Left lobe of liver (tissue), 2 donors: ENCODE measurements at places on chromosomes 4 and X. TPM values are rescaled to one million over a fixed set of nuclear protein-coding genes. Genes with fewer than 3 reads are reported as not detected.

DNA sequence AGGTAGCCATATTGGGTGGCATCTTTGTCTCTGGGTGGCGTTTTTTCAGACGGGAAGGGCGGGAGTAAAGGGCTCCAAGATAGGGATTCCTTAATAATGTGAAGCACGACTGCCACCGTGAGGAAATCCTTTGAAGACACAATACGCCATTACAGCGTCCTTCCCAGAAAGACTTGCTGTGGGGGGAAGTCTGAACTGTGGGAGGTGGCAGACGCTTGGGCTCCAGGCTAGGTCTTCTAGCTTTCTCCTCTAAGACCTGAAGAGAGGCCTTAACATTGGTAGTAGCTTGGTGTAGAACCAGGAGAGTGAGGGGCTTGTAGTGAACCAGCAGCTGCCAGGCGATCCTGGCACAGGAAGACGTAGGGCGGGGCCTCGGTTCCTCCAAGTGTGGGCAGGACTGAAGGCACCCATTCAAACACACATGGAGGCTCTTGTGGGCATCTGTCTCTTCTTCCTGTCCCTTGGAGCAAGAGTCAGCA is 197.3 kb downstream of the OR13H1 start:
- no peak for DNase-seq

- DNase-seq = no peak
Observed at GRCh38 chr4:9952415-9952950, 68.8 kb downstream of the SLC2A9 start.

- DNase-seq = no peak
Observed at GRCh38 chr4:36224972-36225903, 19.1 kb downstream of the ARAP2 start.

DNA sequence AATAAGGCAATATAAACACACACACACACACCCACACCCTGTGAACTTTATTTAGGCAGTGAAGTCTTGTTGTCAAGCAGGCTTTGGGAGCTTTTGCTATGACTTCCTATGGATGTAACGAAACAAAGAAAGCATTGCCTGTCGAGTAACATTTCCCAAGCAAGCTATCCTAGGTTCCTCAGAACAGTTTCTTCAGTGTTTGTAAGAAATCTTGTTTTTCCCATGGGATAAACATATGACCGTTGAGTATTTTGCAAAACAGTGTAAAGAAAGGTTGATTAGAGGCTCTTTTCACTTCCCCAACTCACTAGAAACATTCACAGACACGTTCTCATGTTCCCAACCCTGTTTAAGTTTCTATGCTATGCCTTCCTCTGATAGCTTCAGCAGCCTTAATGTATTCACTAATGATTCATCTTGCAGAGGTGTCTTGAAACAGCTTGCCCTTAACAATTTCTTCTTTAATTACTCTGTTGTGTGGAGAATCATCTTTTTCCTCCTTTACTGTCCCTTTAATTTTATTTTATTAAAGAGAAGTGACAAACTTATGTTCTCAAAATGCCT is 1947.1 kb upstream of the TENM3 start:
- DNase-seq = no peak

DNA sequence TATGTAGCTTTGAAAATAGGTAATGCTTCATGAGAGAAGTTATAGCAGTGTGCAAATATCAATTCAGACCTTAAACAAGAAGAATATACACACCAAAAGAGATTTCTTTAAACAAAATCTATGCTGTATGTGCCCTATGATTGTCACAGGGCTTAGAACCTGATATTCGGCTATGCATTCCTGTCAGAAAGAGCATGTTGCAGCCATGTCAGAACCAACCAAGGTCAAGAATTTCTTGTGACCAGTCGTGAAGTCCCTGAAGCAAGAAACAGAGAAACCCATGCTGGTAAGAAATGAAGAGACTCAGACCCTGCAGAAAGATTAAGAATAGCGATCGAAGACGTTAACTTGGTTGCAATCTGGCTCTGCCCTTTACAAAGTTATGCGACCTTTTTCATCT is 210.3 kb upstream of the SPIN4 start:
- DNase-seq = no peak

- DNase-seq = no peak
Observed at GRCh38 chr4:6225469-6225868, 25.1 kb upstream of the JAKMIP1 start.

DNA sequence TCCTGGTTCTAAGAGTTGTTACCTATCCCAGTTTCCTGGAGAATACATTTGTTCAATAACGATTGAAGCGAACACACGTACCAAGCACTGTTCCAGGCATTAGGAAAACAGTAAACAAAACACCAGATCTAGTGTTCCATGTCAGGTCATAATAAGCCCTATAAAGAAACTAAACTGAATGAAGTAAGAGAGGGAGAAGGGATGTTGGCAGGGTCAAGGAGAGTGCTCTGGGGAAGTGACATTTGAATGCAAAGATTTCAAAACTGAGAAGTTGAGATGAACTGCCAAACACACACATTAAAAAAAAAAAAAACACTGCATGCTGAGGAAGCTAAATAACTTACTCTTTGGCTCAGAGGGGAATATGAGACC is 14.4 kb upstream of the ENAM start:
- DNase-seq = no peak

GRCh38 chr4:147814376-147814775 is 82.5 kb downstream of the ARHGAP10 start:
- DNase-seq = no peak

GRCh38 chrX:123731258-123731986 is 1.4 kb downstream of the THOC2 start:
- DNase-seq = no peak

DNA sequence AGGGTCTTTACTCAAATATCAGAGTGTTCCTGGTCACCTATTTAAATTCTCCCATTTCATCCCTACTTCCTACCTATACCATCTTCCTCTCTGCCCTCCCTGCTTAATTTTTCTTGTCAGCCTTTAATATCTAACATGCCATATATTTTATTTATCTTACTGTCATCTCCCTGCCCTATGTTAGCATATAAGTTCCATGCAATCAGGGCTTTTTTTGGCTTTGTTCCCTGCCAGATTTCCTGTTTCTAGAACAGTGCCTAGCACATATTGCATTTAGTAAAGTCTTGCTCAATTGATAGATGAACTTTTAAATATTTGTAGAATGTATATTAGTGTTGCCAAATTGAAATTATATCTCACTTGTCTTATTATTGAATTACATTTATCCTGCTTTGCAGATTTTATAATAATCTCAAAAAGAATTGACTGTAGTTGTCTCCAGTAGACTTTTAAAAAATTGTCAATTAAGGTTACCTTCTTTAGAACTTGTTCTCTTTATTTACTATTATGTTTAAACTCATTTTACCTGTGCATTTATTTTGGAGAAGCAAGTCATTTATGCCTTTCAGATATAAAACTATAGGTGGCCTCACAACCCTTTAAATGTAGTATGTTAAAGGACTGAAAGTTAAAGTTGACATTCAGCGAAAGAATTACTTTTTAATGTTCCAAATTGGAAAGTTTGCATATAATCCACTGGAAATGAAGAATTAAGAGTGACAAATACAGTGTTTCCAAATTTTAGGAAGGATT is 108.2 kb upstream of the BMPR1B start:
- DNase-seq = no peak

DNA sequence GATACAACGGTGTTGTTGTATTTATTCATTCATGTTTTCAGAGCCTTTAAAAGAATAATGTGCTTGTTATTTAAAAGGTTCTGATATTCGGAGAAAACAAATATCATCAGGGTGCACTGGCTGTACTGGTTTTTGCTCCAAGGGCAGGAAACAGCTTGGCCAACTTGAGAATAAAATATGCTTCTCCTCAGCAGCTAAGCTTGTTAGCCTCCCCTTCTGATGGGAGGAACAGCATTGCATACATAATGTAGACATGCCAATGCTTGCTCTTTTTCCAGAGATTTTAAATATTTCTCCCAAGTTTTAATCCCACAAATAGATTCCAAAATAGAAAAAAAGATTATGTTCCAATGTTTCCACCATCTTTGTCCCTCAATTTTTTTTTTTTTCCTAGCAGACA is 87.6 kb upstream of the RPL34 start:
- DNase-seq = no peak

DNA sequence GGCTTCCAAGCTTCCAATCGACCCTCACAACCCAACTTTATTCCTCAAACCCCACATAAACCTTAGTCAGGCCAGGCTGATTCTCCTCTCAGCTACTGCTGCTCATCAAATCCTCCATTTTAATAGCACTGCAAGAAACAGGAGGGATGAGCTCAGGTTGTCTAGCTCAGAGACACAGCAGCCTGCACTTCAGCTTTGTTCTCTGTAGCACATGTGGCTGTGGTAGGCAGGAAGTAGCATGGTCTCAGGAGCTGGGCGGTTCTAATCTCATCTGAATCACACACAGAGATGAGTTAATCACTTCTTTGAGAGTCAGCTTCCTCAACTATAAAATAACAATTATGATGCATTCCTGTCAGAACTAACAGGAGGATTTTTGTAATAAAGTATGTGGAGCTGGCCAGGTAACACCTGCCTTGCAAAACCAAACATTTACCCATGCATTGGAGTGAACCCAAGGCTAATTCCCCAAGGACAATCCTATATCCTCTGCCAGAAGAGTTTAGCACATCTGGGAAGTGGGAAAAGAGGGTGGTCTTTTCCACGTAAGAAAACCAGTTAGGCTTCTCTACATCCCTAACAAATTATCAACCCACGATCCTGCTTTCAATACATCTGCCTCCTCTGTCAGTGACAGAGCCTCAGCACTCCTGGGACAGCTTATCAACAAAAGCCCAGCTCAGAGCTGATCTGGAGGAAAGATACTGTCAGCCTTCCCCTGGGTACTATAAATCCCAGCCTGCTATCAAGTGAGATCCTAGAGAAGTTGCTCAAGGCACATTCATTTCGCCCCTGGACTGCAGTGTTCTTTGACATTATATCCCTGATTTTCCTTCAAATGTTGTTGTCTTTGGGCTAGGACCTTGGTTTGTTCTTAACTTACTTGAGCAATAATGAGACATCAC is 32.8 kb downstream of the ELOVL6 start:
- DNase-seq = no peak

DNA sequence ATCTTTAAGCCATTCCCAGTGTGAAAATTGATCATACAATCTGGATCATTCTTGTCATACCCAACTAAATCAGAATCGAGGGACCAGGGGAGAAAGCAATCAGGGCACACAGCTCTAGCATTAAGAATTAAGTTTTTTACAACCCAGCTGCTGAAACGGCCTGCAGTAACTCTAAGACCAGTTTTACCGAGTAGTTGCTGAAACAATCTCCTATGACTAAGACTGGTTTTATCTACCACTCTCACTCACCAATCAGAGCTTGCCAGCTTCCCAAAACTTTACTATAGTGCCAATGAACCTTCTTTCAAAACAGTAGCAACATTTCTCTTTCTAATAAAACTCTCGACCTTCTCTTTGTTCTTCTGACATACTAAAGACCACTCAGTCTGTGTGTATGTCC is 2.8 kb upstream of the SAP30 start:
- DNase-seq = no peak

The H2BW2 gene
- not detected for total RNA-seq

The PARM1 gene
- total RNA-seq = 0.40 TPM

The ITM2A gene
- total RNA-seq = 2.2 TPM

The NLGN4X gene
- 1.5 TPM for total RNA-seq

The PPEF2 gene
- total RNA-seq = 0.05 TPM

The HERC5 gene
- total RNA-seq = 1.4 TPM

The VCX2 gene
- not detected for total RNA-seq

The GLOD5 gene
- total RNA-seq = 3.1 TPM
